HuH-7.5 (cell line): ENCODE measurements at places on chromosomes 2 and 18.

- DNase-seq = no peak
Measured at GRCh38 chr2:113077921-113078320, 10.2 kb downstream of the IL1F10 start.

- no peak for DNase-seq
Measured at GRCh38 chr2:202184557-202184956, 53.8 kb downstream of the SUMO1 start.

DNA sequence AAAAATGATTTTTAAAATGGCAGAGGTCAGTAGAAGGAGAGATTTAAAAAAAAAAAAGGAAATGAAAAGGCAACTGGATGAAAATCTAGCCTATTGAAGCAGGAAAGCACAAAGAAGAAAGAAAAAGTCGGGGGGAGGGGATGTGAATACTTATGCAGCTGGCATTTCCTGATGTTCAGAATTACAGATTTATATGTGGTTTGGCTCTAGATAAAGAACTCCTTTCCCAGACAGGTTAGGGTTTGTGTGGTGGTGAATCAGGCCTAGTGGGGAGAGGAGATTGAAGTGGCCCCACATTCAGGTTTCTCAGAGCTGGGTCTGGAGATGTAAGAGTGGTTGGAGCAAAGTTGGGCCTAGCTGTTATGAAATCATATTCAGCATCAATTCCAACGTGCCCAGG, 394.4 kb downstream of the FIGN start:
- no peak for DNase-seq

DNA sequence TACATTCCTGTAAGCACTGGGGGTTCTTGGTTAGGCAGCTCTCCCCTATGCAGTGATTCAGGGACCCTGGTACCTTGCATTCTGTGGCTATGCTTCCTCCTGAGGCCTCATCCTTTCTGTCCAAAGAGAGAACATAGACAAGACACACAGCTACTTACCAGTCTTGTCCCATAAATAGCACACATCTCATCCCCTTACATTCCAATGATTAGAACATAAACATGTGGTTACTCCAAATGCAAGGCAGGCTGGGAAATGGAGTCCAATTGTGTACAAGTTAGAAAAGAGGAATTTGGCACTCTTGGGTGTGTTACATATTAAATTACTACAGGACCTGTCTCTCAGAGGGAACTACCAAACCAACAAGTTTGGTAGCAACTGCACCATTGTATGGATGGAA, 171.3 kb downstream of the ARHGAP15 start:
- no peak for DNase-seq

DNA sequence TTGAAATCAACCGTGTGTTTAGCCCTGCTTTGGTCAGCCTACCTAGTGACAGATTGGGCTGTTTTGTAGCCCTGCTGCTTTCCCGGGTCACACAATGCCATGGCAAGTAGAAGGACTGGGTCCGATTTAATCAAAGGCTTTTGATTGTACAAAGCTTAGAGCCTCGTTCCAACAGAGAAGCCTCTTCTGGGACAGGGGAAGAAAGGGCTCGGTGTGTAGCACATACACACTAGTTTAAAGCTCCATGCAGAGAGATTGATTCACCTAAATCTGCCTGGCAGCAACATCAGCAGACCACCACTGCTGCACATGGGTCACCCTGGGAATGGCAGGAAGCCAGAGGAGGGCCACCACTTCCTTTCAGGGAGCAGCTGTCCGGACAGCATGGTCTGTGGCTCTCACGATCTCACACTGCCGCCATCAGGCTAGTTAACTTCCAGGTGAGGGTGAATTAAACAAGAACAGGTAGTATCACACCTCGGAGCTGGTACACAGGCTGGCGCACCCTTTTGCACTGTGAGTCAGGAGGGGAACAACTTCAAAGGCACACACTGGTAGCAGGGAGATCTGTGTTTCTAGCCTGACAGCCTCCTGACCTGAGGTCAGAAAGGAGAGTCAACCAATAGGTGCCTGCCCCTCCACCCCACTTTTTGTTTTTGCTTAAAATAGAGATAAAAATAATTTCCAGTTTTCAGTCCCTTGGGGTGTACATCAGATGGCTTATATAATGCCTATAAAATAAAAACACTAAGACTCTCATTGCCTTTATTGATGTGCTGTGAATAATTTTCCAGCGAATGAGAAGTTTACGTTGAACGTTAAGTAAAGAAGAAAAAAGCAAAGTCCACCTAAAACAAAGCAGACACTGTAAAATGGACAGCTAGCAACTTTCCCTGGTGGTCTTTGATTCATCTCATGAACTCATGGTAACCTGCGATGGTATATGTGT, 108.5 kb downstream of the CDCA7 start:
- peak; percentile 26 for DNase-seq

DNA sequence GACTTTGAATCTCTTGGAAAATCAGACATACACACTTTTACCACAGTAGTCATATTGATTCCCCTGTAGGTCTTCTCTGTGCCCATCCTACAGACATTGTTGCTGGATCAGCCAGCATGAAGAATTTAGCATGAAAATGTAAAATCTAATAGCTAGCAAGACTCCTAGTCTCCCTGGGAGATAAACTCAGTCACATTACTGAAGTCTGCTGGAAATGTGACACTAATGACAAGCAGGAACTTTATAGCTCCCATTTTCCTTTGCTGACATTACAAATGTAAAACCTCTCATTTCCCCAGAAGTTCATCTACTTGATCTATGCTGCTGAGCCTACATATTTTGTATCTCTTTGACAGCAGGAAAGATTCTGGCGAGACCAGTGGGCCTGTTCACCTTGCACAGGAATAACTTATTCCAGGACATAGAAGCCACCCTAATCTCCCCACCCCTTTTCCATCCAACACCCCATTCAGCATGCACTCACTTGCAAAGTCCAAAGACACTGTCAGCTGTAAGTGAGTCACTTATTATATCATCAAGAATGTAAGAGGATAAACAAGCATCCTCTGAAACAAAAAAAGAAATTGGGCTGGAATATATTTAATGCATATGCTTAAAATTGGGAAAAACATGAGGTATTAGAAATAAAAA, 648.3 kb upstream of the PKDCC start:
- no peak for DNase-seq

DNA sequence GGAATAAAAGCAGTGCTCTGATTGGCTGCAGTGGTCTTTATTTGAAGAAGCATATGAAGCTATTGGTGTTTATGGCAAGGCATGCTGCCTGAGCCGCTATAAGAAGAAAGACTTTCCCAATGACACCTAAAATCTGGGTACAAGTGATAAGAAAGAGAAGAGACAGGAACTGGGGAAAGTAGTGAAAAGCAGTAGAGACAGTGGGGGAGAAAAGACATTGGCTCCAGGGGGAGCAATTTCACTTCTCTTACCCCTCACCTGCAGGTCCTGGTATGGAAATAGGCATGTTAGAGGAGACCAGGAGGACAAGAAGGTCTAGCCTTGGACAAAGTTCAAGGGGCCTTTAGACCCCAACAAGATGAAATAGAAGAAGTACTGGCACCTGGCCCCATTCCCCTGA, 47.1 kb downstream of the PLCL1 start:
- DNase-seq = no peak

GRCh38 chr2:98713332-98714015, 17.5 kb downstream of the MGAT4A start:
- no peak for DNase-seq

DNA sequence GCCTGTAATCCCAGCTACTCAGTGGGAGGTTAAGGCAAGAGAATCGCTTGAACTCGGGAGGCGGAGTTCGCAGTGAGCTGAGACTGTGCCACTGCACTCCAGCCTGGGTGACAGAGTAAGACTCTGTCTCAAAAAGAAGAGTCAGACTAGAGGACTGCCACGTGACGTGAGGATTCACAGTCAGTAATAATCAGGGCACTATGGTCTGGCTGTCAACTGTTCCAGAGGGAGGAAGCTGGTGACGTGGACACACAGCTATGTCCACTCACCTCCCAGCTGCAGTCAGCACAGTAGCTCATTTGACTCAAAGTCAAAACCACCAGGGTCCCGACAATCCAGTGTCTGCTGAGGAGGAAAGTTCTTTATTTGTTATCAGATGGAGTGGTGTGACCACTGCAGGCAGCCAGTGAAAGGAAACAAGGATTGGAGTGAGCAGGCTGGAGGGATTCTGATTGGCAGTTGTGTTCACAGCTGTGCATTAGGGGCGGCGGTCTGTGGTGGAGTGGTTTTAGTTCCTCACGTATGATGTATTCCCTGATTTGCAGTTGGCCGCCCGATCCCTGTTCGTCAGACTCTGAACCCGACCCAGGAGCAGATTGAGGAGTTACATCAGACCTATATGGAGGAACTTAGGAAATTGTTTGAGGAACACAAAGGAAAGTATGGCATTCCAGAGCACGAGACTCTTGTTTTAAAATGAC, 37.9 kb downstream of the MOGAT1 start:
- peak; percentile 52 for DNase-seq

- no peak for DNase-seq
Measured at GRCh38 chr18:34590503-34590902, 119.6 kb upstream of the DTNA start.

DNA sequence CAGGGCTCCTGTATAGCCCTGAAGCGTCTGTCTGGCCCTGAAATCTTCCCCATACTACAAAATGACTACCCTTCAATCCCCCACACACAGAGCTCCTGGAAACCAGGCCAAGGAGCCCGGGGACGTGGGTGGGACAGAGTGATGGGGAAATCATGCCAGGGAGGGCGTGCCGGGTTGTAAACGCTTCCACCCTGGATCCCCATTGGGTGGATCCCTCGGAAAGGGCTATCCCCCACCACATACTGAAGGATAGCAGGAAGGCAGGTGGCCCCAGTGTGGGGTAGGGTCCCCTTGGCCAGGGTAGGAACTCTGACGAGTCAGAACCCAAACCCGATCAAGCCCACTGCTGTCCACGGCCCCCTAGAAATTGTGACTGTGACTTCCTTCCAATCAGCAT, 91.7 kb downstream of the INHBB start:
- DNase-seq = no peak

DNA sequence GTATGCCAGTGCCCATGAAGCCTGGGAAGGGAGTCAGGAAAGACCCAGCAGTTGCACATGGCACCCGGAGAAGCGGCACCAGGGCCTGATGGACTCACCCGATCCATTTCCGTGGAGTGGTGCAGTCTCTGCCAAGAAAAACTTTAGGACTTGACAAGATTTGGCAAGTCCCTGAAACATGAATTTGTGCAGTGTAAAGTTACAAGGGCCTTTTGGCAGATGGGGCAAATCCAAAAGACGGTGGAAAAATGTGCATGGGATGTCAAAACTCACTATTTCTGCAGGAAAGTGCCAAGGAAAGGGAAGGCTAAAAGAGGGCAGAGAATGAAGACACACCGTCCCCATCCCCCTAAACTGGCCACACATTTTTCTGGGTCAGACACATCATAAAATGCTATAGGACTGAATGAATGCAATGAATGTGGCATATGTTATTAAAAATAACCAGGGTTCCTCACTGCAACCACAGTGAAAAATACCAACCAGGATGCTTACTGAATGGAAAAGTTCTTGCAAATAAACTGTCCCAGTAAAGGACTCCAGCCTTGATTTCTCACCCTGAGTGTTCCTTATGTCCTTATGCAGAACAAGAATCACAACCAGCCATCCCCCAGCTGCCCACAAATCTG, 173.5 kb upstream of the SIX2 start:
- no peak for DNase-seq

DNA sequence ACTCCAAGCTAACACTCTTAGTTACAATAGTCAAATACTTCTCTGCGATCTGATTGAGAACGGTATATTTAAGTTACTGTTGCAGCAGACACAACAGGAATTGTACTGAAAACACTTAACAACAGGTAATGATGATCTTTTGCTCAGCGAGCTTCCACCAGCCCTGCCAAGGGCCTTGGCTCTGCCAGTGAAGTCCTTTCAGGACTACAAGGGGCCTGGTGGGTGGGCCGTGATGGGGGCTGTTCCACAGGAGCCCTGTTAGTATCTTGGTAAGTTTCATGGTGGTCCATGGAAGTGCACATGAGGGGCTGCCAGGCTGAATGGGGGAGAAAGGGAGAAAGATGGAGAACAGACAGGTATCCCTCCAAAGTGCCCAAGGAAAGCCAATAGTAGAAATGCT, 178.6 kb upstream of the DOK6 start:
- no peak for DNase-seq

- DNase-seq = no peak
Measured at GRCh38 chr2:200944467-200945394, 18.7 kb downstream of the ORC2 start.

DNA sequence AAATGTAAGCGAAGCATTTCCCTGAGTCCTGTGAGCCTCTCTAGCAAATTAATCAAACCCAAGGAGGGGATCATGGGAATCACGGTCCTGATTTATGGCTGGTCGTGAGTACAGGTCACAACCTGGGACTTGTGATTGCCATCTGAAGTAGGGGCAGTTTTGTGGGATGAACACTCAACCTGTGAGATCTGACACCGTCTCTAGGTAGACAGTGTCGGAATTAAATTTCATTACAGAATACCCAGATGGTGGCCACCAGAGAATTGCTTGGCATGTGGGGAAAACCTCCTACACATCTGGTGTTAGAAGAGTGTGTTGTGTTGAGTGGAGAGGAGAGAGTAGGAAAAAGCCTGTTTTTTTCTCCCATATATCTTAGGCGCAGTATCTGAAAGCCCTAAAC, 12.5 kb downstream of the CAPN14 start:
- no peak for DNase-seq

DNA sequence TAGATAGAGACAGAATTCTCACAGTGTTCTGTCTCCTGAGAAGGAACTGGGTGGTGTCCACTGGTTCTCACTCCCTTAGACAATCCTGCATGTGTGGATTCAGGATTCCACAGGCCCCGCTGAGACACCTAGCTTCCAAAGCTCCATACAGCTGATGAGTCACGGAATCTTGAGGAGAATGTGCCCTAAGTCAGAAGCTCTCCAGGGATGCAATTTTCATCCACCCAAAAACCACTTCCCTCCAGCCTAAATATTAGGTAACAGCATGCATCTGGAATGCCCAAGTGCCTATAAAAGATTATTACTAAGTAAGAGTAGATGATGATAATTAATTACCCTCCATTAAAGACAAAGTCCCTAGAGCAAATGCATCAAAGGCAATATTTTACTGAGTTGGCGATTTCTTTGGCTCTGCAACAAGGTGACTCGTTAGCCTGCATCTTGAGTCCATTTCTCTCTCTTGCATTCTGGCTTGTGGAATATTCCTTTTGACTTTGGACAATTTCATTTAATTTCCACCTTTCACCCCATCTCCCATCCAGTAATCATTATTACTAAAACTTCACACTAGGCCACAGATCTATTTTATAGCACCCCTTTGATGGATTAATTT, 475.1 kb downstream of the TNS1 start:
- no peak for DNase-seq

GRCh38 chr2:235986361-235986760, 181.8 kb downstream of the GBX2 start:
- DNase-seq = no peak

- DNase-seq = no peak
Measured at GRCh38 chr2:234331566-234331965, 165.3 kb downstream of the ARL4C start.

DNA sequence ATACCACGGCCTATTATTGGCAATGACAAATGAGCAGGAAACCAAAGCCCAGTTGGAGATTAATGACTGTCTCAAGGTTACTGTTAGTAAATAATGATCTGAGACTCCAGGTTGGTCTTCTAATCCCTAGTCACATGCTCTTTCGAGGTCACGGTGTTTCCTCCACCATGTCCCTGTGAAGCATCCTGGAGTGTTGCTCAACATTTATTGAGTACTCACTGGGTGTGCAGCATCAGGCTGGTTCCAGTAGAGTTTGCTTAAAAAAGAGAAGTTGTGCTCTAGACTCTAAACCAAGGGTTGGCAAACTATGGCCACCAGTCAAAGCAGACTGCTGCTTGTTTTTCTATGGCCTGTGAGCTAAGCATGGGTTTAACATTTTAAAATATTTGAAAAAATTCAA, 263.8 kb upstream of the ATP5MC3 start:
- no peak for DNase-seq

GRCh38 chr2:28252311-28252710, 140.3 kb upstream of the FOSL2 start:
- DNase-seq = no peak
